DND-41 (cell line): ENCODE measurements at places on chromosomes 3 and 15.
A peak's percentile ranks its signal among the peaks of the same experiment; 100 is the strongest.

DNA sequence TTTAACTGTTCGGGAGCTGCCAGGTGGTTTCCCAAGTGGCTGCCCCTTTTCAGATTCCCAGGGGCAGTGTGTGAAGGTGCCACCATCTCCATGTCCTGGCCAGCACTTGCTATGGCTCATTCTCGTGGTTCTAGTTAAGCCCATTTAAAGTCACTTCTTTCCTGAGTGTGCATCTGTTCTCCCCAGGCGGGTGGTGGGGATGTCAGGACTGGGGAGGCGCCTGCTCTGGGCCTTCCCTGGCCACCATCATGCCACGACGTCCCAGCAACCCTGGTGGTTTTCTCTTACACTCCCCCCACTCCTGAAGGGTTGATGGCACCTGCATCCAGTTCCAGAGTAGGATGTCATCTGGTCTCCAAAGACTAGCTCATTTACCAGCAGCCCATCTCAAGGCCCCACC, 56.8 kb upstream of the TAMM41 start:
- no peak for DNase-seq

DNA sequence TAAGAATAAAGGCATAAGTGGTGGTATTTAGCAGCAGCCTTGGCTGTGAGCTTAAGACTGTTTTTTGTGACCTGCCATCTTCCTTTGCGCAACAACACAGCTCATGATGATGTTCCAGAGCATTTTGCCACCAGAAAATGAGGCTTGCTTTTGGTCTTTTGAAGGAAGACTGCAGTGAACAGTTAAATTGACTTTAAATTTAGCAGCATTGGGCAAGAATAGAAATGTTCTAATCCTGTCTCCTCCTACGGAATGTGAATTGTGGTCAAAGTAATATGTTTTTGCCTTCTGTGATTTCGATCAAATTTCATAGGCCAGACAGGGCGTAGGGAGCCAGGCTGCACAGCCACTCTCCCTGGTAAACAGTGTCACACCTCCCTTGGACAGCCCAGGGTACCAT, 460.7 kb upstream of the RASGRP1 start:
- no peak for DNase-seq

DNA sequence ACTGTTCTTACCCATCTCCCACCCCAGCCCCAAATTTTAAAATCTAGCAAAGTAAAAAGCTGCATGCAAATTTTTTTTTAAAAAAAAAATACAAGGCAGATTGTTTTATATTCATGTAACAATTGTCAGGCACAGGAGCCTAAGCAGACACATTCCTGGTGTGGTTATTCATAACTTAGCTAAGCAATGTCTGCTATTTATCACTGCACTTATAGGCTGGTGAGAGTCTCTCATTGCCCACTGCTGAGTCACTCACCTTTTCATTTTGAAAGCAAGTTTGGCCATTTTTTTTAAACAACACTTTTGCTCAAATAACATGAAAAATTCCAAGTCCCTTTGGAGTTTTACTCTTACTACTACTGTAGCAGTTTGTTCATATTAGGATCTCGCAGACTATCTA, 413.9 kb downstream of the RBMS3 start:
- no peak for DNase-seq

DNA sequence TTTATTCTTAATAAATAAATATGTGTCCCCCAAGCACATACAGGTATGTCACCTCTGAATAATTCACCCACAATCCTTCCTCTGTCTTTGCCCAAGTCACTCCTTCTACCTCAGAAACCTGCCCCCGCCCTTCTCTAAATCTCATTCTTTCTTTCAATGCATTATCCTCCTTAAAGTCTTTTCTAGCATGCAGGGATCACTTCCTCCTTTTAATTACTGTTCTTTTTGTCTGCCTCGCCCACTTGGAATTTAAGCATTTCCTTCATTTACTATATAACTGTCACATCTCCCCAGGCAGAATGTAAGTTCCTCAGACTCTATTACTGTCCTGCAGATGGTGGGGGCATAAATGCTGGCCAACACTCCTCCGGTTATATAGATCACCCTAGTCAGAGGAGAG, 7.8 kb downstream of the CCDC80 start:
- no peak for DNase-seq

GRCh38 chr3:30435861-30436331, 170.5 kb upstream of the TGFBR2 start:
- DNase-seq: peak; percentile 37

- DNase-seq: no peak
These were observed 1297.9 kb downstream of the ROBO2 start for GRCh38 chr3:78337801-78338211.

DNA sequence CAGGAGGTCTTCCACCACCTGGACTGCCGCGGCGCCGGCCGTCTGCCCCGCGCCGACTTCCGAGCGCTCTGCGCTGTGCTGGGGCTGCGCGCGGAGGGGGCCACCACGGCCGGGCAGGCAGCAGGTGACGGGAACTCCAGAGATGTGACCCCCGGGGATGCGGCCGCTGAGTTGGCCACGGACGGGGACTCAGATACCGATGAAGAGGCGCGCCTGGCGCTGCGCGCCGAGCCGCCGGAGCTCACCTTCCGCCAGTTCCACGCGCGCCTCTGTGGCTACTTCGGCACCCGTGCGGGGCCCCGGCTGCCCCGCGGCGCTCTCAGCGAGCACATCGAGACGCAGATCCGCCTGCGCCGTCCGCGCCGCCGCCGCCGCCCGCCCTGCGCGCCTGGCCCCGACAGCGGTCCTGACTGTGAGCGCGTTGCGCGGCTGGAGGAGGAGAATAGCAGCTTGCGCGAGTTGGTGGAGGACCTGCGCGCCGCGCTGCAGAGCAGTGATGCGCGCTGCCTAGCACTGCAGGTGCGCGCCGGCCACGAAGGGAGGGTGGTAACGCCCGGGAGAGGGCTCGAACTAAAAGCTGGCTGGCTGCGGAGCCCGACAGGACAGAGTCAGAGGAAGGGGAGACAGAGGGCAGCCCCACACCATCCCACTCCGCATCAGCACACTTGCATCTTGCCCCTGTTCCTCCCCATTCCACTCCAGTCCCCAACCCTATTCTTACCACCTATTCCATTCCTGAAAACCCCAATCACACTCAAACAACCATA, 885 bp downstream of the EFCC1 start:
- DNase-seq: no peak

- no peak for DNase-seq
These were observed 60.5 kb downstream of the MYRIP start for GRCh38 chr3:39869890-39870289.

GRCh38 chr15:75639191-75639708, 774 bp downstream of the IMP3 start:
- no peak for DNase-seq

- no peak for DNase-seq
These were observed 48.5 kb upstream of the DAZL start for GRCh38 chr3:16653712-16654111.

- DNase-seq: no peak
These were observed 185.3 kb upstream of the CHRM5 start for GRCh38 chr15:33782966-33783365.
